ENCODE measurements at places on chromosomes 16 and 17.

GRCh38 chr17:48561884-48562810 is 16.0 kb downstream of the HOXB4 start:
- no peak for DNase-seq

- DNase-seq, result no peak
These were observed 9.1 kb upstream of the MSL1 start for GRCh38 chr17:40112718-40113109.

GRCh38 chr17:40511136-40511535 is 9.7 kb upstream of the TNS4 start:
- no peak for DNase-seq

DNA sequence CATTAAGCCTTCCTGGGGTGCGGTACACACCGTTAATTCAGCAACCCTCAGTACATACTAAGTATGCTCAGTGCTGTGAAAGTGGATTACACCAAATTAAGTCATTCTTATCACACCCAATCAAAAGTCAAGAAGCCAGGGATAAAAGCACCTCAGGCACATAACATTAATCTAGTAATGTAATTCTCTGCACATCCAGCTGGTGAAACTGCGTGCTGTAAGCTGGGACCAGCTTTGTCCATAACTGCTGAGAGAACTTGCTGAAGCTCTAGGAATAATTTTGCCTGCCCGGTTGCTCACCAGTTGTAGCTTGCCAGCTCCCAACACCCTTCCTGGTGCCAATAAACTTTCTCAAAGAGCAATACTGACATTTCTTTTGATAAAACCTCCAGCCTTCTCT is 44.9 kb downstream of the SLC47A1 start:
- DNase-seq, result no peak

GRCh38 chr17:79294459-79295071 is 219.9 kb downstream of the ENGASE start:
- DNase-seq, result no peak

DNA sequence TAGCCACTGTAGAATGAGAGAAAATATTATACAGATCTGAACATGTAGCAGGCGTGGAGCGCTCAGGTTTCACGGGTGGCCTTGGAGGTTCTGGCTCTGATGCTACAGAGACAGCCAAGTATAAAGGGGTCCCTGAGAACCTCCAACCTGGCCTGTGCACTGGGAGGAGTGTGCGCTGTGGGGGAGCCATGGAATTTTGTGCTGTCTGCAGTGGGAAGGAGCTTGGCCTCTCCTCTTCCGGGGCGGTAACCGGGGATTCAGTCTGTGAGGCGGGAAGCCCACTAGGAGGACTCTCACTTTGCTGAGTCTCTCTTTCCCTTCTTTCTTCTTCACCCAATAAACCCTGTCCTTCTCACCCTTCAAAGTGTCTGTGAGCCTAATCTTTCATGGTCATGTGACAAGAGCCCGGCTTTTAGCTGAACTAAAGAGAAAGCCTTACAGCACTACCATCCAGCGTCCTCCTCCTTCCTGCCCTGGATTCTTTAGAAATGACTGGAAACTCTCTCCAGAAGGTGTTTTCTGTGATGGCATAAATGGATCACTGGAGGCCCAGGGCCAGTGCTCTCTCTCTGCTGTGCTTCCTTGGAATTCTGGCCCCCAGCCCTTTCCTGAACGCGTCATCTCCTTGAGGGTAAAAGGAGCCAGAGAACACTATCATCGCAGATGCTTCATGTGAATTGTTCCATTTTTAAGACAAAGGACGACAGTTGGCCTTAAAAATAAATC is 232.1 kb upstream of the CACNG5 start:
- no peak for DNase-seq

DNA sequence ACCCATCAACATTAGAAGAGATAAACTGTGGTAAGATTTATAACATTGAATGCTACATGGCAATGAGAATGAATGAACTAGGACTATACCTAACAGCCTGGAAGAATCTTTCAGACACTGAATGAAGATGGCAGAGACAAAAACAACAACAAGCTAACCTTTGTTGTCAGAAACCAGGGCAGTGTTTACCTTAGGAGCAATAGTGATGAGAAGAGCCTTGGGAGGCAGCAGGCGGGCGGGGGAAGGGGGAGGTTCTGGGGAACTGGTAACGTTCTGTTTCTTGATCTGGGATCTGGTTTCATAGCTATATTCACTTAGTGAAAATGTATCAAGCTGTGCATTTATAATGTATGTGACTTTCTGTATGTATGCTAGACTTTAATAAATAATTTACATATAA is 139.0 kb upstream of the TNRC6C start:
- DNase-seq, result no peak

GRCh38 chr16:17921357-17921978 is 415.1 kb downstream of the NPIPA8 start:
- DNase-seq, result no peak

DNA sequence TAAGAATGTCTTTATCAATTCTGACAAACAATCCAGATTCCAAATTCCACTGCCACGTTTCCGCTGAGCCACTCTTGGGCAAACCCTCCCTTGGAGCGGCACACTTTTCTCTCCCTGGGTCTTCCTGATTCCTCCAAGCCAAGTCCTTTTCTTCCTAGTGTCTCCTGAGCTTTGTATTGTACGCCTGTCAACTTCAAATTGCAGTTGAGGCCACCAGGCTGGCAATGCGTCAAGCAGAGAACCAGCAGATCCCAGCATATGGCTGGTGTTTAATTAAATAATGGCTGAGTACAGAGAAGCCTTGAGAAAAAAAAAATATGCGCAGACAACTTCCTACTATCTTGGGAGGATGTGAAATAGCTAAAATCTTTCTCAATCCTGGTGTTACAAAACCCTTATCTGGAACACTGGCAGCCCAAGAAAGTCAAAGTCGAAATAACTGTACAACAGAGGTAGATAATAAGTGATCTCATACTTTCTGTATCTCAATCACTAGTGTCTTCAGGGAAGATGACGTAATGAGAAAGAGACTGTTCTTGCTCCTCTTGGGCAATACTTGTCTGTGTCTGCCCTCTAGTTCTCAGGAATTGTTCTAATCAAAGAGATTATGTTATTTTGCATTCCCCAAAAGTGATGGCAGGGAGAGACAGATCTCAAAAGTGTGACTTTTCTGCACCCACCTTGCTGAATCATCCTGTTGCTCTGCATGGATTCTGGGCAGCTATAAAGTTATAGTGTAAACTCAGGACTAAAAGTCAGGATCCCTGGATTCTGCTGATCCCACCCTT is 15.0 kb downstream of the SMIM36 start:
- DNase-seq, result no peak

DNA sequence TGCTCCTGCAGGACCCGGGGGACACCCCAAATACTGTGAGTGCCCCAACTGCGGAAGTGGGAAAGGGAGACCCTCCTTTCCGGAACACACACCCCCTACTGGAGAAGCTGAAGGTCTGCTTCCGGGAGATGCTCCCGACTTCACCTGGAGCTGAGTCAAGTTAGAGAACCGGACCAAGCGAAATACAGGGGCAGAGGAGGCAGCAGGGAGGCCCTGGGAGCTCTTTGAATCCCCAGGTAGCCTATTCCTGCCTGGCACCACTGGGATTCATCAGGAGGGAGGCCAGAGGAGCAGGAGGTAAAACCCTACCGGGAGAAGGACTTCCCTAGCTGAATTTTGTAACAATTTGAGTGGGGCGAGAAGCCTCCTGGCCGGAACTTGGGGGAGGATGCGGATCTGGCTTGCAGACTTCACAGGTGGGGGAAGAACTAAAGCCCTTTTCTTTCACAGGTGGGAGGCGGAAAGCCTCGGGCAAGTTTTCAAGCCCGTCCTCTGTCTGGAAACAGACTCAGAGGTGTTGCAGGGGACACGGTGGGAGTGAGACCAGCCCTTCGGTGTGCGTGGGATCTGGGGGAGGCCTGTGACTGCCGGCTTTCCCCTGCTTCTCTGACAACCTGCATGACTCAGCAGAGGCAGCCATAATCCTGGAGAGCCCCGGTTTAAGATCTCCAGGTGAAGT is 22.4 kb upstream of the TEKT1 start:
- DNase-seq, result no peak

Measured in cortex of kidney (tissue), 1 donor.